ENCODE measurements at places on chromosomes 6 and 20.

DNA sequence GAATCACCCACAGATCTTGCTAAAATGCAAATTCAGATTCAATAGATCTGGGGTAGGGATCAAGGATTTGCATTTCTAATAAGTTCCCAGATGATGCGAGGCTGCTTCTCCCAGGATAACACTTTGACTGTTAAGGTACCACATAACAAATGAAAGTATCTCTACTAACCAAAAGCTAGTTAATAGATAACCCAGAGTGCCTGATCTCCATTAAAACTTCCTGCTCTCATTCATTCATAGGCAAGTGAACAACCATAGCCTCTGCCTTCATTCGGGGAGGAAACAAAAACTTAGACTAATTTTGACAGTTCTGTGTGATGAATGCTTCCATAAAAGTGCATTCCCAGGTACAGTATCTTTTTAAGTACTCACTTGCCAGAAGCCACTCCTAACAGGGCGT is 265.6 kb upstream of the BTBD3 start:
- no peak for DNase-seq

GRCh38 chr6:31121131-31121790 is 1.0 kb upstream of the CDSN start:
- no peak for DNase-seq

GRCh38 chr6:116217069-116217468 is 36.8 kb downstream of the TSPYL4 start:
- DNase-seq, result peak; percentile 81

DNA sequence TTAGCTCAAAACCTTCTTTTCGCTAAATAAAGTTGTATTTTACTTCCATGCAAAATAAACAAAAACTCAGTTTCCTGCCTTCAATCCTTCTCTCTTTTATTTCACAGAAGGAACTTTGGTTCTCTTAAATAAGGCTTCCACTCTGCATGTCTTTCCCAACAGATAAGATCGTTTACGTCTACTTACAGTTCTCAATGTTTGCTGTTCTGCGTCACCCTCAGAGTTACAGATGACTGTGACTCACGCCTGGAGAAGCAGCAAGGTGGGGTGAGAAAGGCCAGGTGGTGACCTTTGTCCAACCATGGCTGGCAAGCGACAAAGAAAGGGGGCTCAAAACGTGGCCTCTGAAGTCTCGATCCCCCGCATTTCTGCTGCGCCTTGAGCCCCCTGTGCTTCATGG is 51.4 kb upstream of the RPS6KA2 start:
- no peak for DNase-seq

DNA sequence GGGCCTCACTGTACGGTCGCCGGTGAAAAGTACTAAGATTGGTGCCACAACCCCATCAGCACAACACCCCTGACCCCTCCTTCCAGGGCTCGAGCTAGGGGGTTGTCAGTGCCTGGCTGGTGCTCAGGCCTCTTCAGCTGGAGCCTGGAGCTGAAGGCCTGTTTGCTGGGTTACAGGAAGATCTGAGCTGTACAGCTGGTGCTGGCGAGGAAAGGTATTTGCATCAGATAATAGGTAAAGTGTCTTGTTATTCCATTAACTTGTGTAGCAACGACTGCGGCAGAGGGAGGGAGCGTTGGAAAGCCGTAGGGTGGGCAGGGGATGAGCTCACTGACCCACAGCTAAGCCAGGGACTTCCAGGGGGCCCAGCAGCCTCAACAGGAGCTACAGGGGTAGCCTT is 15.8 kb upstream of the SIRPA start:
- DNase-seq, result no peak

DNA sequence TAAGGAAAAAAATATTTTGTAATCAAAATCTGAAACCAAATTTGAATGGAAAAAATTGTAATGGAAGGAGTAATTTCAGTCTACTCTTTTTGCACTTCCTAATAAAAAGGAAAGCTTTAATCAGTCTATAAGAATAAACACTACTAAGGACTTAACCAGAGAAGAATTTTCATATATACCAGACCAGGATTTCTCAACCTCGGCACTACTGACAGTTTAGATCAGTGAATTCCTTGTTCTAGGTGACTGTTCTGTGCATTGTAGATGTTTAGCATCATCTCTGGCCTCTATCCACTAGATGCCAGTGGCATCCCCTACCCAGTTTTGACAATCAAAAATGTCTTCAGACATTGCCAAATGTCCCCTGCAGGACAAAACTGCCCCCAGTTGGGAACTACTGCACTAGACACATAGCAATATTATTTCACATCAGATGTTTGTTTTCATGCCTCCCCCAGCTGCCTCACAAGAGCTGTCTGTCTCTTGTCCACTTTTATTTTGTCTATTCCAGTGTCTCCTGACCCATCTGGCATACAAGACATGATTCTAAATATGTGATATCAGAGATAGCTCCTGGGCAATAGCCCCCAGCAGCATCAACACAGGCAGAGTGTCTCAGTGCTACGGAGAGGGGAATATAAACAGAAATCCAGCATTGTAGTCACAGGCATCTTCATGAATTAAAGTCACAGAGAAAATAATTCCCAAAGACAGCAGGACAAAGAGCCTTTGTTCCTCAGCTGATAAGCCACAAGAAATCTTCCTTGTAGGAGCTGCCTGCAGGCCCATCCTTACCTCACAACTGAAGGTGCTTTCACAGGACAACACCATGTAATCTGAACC is 27.0 kb downstream of the DNAAF9 start:
- no peak for DNase-seq

DNA sequence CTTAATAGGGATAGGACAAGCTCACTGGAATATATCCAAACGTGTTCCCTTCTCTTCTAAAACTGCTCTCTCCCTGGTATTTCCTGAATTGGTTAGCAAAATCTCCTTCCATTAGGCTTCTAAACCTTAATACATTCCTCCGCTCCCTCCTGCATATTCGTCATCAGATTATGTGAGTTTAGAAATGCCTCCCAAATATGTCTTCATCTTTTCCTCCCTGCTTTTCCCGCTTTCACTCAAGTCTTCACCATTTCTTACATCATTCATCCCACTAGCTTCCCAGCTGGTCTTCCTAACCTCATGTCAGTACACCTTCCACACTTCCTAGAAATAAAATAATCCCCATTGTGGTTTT is 26.9 kb downstream of the SLC22A16 start:
- no peak for DNase-seq

DNA sequence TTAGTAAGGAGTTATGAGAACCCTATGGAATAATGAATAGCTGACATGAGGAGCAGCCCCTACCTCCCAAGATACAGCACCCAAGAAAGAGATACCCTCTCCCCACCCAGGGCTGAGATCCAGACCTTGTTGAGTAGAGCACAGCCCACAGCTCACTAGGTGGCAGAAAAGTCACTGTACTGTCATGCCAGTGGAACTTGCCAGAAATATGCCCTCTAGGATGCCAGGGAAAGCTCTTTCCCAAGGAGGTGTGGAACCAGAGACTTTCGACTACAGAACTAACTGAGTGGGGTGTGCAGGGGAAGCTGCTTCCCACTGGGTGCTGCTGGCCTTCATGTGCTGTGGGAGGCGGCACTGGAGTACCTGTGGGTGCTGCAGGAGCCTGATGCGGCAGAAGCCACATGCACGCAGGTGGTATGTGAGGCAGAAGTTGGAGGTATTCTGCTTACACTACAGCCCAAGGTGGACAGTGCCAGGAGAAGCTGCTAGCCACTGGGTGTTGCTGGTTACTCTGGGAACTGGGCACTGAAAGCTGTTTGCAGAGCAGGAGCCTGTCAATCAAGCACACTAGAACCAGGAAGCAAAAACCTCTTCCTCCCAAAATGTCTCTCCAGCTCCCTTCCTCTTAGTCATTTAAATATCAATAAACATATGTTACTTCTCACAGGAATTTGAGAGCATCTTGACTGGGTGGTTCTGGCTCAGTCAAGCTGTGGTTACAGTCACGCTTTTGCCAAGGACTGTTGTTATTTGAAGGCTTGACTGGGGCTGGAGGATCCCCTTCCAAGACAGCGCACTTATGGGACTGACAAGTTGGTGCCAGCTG is 17.8 kb downstream of the ARMC12 start:
- no peak for DNase-seq

- no peak for DNase-seq
Observed at GRCh38 chr6:166656230-166657151, 29.4 kb upstream of the RPS6KA2 start.

DNA sequence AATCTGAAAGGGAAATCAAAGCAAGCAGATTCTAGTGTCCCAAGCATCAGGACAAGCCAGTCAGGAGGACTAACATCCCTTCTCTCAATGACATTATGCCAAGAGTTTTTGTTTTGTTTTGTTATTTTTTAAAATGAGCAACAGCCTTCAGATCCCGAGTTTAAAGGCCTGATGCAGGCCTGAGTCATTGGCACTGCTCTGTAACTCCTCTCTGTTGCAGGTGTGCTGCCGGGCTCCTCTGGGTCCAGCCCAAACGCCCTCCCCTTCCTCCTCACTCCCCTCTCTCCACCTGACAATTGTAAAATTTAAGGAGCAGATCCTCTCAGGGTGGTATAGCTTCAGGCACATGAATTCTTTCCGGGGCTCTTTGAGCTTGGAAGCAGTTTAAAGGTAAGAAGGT is 502.0 kb downstream of the BMP2 start:
- DNase-seq, result no peak

- DNase-seq, result peak; percentile 81
Observed at GRCh38 chr20:4811661-4812181, 90.0 kb downstream of the PRND start.

- no peak for DNase-seq
Observed at GRCh38 chr20:50308513-50309279, 118.1 kb downstream of the CEBPB start.

- DNase-seq, result peak; percentile 24
Observed at GRCh38 chr20:63897978-63898561, 3.1 kb downstream of the DNAJC5 start.

DNA sequence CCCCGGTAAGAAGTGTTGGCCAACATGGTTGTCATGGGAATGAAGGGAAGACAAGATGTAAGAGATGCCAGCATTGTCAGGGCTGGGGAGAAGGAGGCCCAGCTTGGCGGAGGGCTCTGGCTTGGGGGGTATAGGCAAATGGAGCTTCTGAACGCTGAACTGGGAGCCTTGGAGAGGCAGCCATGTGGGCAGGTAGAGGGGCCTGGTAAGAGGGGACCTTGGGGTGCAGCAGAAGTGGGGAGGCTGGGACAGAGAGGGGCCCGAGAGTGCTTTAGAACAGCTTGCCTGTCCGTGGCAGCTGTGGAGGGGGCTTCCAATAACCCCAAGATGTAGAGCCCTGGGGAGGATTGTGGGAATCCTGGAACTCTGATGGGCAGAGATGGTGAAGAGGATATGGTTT is 3.0 kb downstream of the SLC22A1 start:
- no peak for DNase-seq

- DNase-seq, result no peak
Observed at GRCh38 chr6:14254505-14254904, 136.9 kb downstream of the CD83 start.

- DNase-seq, result no peak
Observed at GRCh38 chr20:40922865-40923264, 105.8 kb upstream of the TOP1 start.

GRCh38 chr20:33990075-33990474 is 3.6 kb upstream of the RALY start:
- no peak for DNase-seq
